Effector memory CD4-positive, alpha-beta T cell (primary cell): ENCODE measurements at places on chromosomes 1 and 21.
A peak's percentile ranks its signal among the peaks of the same experiment; 100 is the strongest.

DNA sequence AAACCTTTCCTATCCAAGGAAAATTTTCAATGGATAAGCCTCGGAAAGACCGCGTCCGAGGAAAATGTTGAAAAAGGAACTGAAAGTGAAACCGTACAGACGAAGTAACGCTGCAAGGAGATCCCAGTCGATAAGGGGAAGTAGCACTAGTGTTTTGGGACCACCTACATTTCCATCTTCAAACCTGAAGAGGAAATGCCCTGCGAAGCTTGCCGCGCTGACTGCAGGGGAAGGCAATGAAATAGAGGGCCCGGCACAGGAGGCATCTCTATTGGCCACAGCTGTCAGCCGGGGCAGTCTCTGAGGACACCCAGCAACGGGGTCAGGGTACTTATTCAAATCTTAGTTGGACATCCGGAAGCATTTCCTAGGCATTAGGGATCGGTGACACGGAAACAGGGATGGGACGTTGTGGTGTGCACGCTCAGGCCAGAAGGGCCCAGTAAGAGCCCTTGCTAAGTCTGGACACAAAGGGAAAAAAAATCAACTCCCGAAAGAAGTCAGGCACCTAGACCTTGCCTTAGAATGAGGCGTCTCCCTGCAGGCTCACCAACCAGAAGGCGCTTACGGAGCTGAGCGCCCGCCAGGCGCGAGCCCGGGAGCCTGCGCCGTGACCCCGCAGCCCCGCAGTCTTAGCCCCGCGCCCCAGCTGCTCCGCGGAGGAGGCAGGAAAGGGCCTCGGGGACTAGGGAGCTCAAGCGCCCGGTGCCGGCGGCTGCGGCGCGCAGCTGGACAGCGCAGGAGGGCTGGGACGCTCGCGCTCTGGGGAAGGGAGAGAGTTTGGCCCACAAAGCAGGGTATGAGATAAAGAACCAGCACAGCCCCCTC, 655 bp downstream of the USF1 start:
- peak overlapping the region; percentile 98 for H3K4me3 ChIP-seq
- peak; percentile 26 for DNase-seq
- H3K4me1 ChIP-seq = peaks cover 8% of the 10 kb centered on the region
- H3K36me3 ChIP-seq = peaks cover 56% of the 10 kb centered on the region

- H3K4me1 ChIP-seq = peaks cover 4% of the 10 kb centered on the region
- no peaks in the 10 kb centered on the region for H3K36me3 ChIP-seq
- H3K27me3 ChIP-seq = no peaks in the 10 kb centered on the region
These were observed 21.0 kb downstream of the RAVER2 start for GRCh38 chr1:64765826-64766225.

DNA sequence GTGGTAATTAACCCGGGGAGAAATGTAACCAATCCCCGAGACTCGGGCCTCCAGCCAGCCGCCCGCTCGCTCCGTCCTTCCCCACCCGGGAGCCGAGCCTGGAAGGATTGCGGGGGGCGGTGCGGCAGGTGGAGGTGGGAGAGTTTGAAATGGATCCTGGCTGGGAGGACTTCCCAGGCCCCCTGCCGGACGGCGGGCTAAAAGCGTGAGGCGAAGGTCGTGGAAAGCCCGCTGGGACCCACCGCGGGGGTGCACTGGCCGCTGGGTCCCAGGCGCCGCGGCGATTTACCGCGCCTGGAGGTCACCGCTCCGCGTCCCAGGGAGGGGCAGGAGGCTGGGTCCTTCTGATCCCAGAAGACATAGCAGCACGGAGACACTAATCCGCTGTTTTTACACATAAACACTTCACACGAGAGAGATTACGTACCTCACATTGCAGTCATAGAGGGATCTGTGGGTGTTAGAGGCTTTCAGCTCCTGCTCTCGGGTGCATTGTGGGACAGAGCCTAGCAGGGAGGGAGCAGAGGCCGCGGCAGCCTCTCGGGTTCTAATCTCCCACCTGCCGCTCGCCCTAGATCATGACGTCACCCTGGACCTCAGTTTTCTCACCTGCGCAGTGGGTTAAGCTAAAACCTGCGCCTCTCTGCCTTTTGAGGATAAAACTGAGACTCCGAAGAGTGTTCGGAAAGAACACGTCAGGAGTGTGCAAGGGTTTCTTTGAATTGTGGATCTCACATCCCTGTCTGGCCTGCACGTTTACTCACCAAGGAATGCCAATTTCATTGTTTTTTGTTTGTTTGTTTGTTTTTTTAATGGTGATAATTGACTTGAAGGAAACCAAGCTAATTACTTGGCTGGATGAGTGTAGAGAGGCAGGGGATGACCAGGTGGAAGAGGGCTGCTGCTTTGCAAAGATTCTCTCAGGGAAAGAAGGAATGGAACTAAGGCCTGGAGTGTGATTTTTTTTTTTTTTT, 17.1 kb upstream of the TMEM9 start:
- peak overlapping the region; percentile 68 for H3K4me3 ChIP-seq
- H3K36me3 ChIP-seq = no peaks in the 10 kb centered on the region
- no peaks in the 10 kb centered on the region for H3K27me3 ChIP-seq
- peaks cover 9% of the 10 kb centered on the region for H3K4me1 ChIP-seq

- DNase-seq = no peak
- H3K4me3 ChIP-seq = no peak overlapping the region
- H3K4me1 ChIP-seq = no peaks in the 10 kb centered on the region
- no peak overlapping the region for H3K27ac ChIP-seq
- H3K27me3 ChIP-seq = no peaks in the 10 kb centered on the region
These were observed 74.6 kb downstream of the CRB1 start for GRCh38 chr1:197342669-197343068.

DNA sequence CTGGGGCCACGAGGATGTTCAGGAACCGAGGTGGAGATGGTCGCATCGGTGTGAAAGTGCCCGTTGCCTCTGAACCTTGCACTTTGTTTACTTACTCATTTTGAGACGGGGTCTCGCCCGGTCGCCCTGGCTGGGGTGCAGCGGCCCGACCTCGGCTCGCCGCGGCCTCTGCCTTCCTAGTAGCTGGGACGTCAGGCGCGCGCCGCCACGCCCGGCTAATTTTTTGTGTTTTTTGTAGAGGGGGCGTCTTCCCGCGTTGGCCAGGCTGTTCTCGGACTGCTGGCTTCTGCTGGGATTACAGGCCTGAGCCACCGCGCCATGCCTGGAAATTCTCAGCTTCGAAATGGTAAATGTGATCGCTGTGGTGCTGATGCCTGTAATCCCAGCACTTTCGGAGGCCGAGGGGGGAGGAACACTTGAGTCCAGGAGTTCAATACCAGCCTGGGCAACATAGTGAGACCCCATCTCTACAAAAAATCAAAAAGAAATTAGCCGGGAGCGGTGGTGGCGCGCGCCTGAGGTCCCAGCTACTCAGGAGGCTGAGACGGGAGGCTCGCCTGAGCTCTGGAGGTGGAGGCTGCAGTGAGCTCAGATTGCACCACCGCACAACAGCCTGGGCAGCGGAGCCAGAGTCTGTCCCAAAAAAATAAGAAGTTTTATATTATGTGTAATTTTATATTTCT, 684 bp upstream of the MRPL20 start:
- no peak for DNase-seq
- peaks cover 20% of the 10 kb centered on the region for H3K36me3 ChIP-seq

- no peaks in the 10 kb centered on the region for H3K27me3 ChIP-seq
- H3K36me3 ChIP-seq = peaks cover 77% of the 10 kb centered on the region
- no peak overlapping the region for H3K4me3 ChIP-seq
- DNase-seq = no peak
These were observed 10.8 kb downstream of the ETS2 start for GRCh38 chr21:38816400-38816977.

- no peaks in the 10 kb centered on the region for H3K36me3 ChIP-seq
- H3K4me1 ChIP-seq = no peaks in the 10 kb centered on the region
- no peak for DNase-seq
- H3K27ac ChIP-seq = no peak overlapping the region
These were observed 146.2 kb upstream of the NFIA start for GRCh38 chr1:60936163-60936562.

DNA sequence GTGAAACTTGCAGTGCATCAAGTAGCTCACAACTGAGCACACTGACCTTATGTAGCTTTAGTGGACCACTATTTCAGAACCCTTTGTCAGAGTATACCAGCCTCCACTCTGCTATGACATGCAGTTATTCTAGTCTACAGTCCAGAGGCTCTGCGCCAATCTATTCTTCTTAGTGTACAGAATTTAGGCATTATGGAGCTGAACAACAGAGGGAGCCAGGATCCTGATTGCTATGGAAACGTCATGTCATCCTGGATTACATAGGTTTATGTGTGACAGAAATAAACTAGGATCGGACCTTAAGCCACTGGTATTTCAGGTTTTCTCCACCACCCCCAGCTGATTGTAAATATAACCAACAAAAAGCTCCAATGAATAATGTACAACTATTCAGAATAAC, 48.1 kb upstream of the EEIG2 start:
- no peak overlapping the region for H3K4me3 ChIP-seq
- peaks cover 3% of the 10 kb centered on the region for H3K27me3 ChIP-seq
- no peak for DNase-seq

DNA sequence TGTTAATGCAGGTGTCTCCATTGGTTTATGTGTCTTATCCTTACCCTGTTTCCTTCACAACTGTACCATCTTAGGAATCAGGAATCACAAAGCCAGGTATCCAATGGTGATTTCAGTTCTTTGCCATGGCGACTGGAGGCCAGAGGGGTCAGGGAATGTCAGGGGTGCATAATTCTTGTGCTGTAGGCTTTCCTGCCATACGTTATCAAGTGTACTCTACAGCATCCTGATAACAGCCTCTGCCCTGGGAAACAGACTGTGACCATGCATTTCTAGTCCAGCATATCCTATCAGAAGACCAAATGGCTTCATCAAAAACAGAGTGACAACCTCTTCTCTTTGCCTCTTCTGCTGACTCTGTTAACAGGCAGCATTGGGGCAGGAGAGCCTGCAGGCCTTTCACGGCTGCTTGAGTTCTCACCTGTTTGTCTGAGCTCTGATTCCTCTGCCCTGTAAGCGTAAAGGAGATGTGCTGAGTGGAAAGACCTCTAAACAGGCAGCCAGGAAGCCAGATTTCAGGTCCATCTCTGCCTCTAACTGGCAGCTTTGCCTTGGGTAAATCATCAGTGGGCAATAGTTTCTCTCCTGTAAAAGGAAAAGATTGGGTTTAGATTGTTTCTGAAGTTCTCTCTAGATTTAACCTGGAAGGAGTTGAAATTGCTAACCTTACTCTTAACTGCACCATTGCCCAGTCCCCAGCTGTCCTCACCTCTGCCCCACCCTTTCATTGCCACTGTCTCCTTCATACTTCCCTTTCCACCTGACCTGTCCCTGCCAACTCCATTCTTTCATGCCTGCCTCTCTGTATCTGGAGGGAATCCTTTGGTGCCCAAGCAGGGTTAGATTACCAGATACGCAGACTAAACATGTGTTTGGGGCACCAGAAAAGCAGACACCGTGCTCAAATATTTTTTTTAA, 80.2 kb downstream of the LRRC8D start:
- no peaks in the 10 kb centered on the region for H3K27me3 ChIP-seq
- no peak overlapping the region for H3K4me3 ChIP-seq
- no peaks in the 10 kb centered on the region for H3K4me1 ChIP-seq
- no peak overlapping the region for H3K27ac ChIP-seq
- H3K36me3 ChIP-seq = no peaks in the 10 kb centered on the region
- no peak for DNase-seq

DNA sequence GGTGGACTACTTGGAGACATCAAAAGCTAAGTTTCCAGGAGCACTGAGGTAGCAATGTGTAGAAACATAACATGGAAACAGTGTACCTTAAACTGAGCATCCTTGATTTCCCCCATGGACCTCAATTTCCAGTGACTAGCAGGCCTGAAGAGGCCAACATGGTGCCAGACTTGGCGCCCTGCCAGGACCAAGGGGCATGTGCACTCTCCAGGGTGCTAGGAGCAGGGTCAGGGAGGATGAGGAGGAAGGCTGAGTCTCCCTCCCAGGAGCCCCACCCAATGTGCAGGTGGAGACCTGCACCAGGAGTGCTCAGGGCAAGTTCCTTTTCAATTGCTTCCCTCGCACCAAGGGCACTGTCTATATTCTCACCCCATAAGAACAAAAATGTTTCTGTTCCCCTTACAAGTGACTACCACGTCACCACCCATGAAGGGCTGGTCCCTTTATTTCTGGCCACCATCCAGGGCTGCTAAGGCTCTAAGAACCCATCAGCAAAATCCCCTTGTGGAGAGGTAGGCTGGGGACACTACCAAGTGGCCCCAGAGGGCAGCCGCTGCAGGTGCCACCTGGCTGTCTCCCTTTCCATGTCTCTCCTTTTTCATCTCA, 39.2 kb downstream of the MX1 start:
- no peak for DNase-seq
- no peaks in the 10 kb centered on the region for H3K27me3 ChIP-seq

DNA sequence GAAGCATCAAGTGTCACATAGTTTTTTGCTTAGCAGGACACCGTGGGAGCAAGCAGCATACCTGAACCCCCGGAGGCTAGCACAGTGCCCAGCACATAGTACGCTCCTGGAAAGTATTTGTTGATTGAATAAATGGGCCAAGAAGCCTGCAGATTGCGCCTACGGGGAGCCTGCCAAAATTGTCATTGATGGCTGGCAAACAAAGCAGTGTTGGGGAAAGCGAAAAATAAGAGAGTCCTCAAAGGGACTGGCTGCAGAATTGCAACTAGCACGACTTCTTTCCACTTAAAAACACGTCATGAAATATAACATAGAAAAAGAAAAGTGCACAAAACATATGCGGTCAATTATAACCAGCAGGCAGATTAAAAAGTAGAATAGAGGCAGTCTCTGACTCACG, 125.2 kb upstream of the GALNT2 start:
- no peak overlapping the region for H3K27ac ChIP-seq
- H3K27me3 ChIP-seq = no peaks in the 10 kb centered on the region
- DNase-seq = no peak
- no peak overlapping the region for H3K4me3 ChIP-seq
- no peaks in the 10 kb centered on the region for H3K4me1 ChIP-seq
- no peaks in the 10 kb centered on the region for H3K36me3 ChIP-seq

DNA sequence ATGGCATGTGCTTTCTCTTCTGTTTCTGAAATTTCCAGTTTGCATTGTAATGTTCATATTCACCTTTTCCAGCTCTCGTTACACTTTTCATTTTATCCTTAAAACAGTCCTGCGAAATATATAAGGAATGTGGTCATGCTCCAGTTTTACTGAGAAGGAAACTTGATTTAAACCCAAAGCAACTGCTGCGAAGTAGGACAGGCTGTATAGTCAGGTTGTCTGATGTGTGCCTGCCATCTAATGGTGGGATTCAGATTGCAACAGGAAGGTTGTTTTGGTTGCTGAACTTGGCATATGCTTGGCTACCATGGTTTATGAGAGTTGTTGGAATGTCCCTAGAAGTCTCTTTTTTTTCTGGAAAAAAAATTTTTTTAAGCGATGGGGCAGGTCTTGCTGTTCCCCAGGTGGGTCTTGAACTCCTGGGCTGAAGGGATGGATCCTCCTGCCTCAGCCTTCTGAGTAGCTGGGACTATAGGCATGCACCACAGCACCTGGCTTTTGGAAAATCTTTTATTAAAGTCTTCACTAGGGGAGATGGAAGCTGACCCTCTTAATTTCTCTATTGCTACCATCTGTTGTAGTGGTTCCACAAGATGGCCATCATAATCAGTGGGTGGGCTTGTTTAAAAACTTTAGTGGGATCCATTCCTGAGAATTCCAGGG, 86.9 kb downstream of the UCK2 start:
- H3K36me3 ChIP-seq = no peaks in the 10 kb centered on the region
- DNase-seq = peak; percentile 48
- no peaks in the 10 kb centered on the region for H3K4me1 ChIP-seq
- no peak overlapping the region for H3K4me3 ChIP-seq
- no peaks in the 10 kb centered on the region for H3K27me3 ChIP-seq

GRCh38 chr1:194473766-194474165, 1287.4 kb upstream of the B3GALT2 start:
- H3K36me3 ChIP-seq = no peaks in the 10 kb centered on the region
- no peaks in the 10 kb centered on the region for H3K4me1 ChIP-seq
- H3K27me3 ChIP-seq = no peaks in the 10 kb centered on the region
- DNase-seq = no peak
- no peak overlapping the region for H3K27ac ChIP-seq

GRCh38 chr21:21530680-21531079, 532.5 kb downstream of the NCAM2 start:
- no peak overlapping the region for H3K27ac ChIP-seq
- no peaks in the 10 kb centered on the region for H3K36me3 ChIP-seq
- H3K4me1 ChIP-seq = no peaks in the 10 kb centered on the region
- no peak overlapping the region for H3K4me3 ChIP-seq
